ENCODE measurements at places on chromosomes 1 and 21.
A peak's percentile ranks its signal among the peaks of the same experiment; 100 is the strongest.

DNA sequence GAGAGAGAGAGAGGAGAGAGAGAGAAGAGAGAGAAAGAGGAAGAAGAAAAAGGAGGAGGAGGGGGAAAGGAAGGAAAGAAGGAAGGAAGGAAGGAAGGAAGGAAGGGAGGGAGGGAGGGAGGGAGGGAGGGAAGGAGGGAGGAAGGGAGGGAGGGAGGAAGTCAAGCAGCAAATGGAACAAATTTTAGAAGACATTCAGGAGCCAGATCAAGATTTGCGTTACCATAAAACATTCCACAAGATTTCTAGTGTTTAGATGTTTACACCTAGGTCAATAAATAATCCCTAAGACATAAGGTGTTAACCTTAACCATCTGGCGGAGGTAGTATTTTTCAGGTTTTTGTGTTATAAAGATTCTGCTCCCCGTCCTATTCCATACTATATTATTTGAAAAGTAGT lies 1320.1 kb upstream of the PRMT6 start:
- DNase-seq = no peak

GRCh38 chr1:6777813-6778212 lies 7.4 kb upstream of the CAMTA1 start:
- no peak for DNase-seq

GRCh38 chr1:66364578-66365391 lies 169.2 kb upstream of the SGIP1 start:
- peak; percentile 36 for DNase-seq

- DNase-seq = no peak
These were observed 43.2 kb downstream of the HIVEP3 start for GRCh38 chr1:41875487-41875886.

GRCh38 chr1:172810480-172811175 lies 151.7 kb downstream of the FASLG start:
- DNase-seq = no peak

DNA sequence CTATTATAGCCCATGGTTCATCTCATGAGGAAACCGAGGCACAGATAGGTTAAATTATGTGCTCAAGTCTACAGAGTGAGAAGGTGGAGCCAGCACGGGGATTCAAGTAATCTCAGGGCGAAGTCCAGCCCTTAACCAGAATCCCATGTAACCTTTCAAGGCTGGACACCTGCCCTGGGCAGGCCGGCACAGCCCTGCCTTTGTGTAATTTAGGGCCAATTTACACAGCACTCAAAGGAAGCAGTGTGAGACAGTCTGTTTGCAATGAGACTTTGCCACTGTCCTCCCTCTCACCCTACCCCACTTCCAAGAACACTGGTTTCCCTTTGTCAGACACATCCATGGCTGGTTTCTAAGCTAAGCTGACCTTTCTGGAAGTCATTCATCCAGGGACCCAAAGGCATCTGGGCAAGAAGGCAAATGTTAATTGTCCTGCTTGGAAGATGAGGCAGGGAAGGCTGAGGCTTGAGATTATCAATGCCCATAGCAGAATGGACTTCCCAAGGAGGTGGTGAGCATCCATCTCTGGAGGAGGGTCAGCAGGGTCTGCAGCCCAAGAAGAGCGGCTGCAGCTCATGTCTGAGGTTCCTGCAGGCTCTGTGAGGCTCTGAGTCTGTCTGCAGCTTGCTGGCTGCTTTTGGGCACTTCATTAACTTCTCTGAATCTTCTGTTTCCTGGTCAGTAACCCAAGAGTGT lies 159.2 kb downstream of the TRABD2B start:
- no peak for DNase-seq

DNA sequence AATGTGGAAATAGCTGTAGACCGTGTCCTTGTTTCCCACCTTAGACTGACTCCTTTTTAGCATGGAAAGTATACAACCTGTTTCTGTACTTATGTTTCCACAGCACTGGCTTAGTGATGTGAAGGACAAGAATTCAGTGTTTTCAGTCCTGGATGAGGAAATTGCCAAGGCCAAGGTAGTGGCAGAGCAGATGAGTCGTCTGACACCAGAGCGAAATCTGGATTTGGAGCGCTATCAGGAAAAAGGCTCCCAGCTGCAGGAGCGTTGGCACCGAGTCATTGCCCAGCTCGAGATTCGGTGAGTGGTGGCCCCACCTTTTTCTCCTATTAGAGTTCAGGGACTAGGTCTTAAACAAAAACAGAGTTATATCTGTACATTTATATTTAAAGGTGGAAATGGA lies 112.6 kb downstream of the MACF1 start:
- DNase-seq = no peak

- no peak for DNase-seq
These were observed 118.2 kb downstream of the RRAGC start for GRCh38 chr1:38741341-38741740.

DNA sequence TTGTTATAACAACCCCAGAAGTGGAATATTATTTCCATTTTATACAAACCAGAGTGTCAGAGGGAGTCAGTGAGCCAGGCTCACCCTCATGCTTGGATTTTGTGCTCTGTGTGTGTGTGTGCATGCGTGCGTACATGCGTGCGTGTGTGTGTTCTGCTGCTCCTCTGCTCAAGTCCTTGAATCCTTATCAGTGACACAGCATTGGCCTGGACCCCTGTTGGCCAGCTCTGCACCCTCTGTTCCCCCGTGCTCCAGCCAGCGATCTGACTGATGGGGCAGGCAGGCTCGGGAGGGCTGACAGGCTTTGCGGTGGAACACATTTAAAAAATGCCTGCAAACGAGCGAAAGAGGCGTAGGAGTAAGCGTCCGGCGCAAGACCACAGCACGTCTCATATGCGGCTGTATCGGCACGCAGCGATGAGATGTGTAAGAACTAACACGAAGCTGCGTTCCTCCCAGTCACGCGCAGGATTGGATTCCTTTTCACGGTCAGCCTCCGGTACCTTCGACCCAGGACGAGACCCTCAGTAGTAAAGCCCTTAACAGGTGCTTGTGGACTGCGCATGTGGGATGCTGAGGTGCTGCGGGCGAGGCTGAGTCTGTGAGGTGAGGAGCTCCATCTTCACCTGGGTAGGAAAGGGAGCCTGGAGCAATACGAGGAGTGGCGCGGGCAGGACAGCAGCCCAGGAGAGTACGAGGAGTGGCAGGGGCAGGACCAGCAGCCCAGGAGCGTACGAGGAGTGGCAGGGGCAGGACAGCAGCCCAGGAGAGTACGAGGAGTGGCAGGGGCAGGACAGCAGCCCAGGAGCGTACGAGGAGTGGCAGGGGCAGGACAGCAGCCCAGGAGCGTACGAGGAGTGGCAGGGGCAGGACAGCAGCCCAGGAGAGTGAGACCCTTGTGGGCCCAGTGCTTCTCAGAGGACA lies 130.9 kb downstream of the GALNT2 start:
- no peak for DNase-seq

- DNase-seq = no peak
These were observed 569.0 kb upstream of the ADGRL2 start for GRCh38 chr1:81231729-81232038.

GRCh38 chr1:162946701-162947100 lies 85.7 kb upstream of the CCDC190 start:
- DNase-seq = no peak

- no peak for DNase-seq
These were observed 132.6 kb downstream of the NTPCR start for GRCh38 chr1:233082778-233083550.

All from activated naive CD4-positive, alpha-beta T cell treated with Interleukin-2 at 50 U/mL for 16 hours (primary cell).